ENCODE measurements at places on chromosomes 1 and 21.

DNA sequence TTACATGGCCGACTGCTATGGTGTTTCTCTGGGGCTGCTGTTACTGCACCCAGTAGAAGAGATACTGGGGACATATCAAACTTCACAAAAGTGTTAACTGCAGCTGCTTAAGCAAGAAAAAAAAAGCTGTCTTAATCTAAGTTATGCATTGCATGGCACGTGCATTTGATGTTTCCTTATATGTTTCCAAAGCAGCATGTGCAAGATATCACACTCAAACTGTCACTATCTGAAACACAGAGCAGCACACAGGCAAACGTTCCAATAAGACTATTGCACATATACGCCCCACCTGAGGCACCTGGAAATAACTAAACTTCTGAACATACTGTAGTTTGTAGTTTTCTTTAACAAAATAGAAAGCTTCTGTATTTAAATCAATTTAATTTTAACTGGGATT is 671.4 kb upstream of the ADGRL2 start:
- no peak for DNase-seq

DNA sequence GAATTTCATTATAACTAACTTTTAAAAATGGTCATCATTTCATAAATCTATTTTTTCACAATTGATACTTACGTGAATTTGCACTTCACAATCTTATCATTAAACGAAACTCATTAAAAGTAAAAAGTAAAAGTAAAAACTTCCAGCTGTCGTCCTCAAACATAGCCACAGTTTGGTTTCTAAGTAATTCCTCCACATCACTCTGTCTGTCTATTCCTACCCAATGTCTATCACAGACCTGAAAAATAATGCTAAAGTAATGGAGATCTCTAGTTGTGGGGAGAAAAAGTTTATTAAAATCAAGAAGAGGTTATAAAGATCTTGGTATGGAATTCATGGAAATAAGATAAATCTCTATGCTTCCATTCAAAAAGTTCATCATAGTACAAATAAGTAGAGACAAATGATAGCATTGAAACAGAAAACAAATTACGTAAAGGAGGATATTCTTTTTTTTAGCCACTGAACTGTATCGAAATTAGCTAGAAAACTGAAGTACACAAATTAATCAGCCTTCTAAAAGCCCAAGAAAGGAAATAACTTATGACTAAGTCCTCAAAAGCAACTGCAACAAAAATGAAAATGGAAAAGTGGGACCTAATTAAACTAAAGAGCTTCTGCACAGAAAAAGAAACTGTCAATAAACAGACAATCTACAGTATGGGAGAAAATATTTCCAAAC is 148.6 kb downstream of the TIAM1 start:
- DNase-seq = no peak

- no peak for DNase-seq
These were observed 23.1 kb downstream of the VASH2 start for GRCh38 chr1:212973426-212973825.

- DNase-seq = peak; percentile 2
These were observed 59.2 kb upstream of the ACTRT2 start for GRCh38 chr1:2962061-2962460.

GRCh38 chr1:107105914-107106313 is 34.9 kb upstream of the NTNG1 start:
- DNase-seq = no peak

DNA sequence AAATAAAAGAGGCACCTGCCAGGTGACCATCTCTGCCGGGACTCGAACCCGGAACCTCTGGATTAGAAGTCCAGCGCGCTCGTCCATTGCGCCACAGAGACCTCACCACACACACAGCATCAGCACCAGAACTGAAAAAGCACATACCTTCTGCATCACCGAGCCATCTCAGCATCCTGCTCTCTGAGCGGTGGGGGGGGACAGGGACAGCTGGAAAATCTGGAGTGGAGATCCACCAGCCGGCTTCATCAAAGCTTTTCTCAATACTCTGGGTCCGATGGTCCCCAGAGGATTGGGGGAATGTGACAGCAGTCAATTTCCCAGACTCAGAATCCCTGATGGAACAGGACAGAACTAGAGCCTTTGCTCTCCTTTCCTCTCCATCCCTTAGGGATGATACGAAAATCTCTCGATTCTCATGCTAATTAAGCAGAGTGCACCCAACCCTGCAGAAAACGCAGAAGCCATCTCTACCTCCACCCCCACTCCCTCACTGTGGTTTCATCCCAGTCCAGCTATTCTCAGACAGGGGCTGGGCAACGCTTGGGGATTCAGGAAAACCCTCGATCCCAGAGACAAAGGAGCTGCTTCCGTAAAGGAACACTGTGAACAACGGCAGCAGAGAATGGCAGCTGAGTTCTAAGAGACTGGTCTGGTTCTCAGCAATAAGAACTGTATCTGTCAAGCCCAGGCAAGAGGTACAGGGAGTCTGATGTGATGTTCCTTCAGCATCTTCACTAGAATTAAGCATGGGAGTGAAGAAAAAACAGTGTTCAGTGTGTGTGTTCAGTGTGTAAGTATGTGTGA is 29.6 kb upstream of the CADM3 start:
- DNase-seq = no peak

DNA sequence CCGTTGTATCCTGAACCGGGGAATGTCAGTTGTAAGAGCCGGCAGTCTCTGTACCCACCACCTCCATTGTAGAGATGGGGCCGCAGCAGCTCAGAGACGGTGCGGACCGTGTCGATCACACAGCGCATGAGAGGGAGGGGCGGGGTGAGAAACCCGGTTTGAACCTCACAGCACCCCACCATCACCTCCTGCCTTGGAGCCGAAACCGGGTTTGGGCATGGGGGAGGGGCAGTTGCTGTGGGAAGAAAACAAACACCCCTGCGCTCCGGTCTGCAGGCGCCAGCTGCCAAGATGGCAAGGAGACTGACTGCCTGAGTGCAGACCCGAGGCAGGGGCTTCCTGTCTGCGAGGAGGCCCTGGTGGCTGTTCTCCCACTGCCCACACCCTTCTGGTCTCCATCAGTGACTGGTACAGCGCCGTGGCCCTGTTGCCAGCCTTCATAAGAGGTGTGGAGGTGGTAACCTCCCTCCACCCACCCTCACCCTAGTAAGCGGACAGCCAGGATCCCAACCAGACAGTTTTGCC is 69.2 kb upstream of the SSBP3 start:
- no peak for DNase-seq

- no peak for DNase-seq
These were observed 31.4 kb downstream of the RHBG start for GRCh38 chr1:156400191-156400935.

DNA sequence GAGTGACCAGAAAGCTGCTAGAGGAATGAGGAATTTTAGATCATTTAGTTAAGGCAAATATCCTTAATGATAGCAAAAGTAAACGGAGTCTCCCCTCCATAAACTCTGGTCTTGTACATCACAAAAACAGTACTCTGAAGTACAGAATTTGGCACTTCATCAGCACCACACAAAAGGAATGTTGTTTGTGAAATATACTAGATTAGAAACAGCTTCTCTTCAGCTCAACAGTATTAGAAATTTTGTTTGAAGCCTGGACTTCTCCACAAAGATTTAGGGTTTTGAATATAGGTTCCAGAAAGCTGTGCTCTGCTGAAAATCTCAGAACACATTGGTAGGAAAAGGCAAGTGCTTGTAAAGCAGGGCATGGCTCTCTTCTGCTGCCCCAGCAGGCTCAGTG is 135.1 kb upstream of the PTGFR start:
- no peak for DNase-seq

- no peak for DNase-seq
These were observed 15.6 kb upstream of the TACSTD2 start for GRCh38 chr1:58592522-58593134.

- DNase-seq = no peak
These were observed 128.5 kb upstream of the RRP15 start for GRCh38 chr1:218156595-218156994.

- no peak for DNase-seq
These were observed 837 bp downstream of the UBASH3A start for GRCh38 chr21:42404539-42404938.

DNA sequence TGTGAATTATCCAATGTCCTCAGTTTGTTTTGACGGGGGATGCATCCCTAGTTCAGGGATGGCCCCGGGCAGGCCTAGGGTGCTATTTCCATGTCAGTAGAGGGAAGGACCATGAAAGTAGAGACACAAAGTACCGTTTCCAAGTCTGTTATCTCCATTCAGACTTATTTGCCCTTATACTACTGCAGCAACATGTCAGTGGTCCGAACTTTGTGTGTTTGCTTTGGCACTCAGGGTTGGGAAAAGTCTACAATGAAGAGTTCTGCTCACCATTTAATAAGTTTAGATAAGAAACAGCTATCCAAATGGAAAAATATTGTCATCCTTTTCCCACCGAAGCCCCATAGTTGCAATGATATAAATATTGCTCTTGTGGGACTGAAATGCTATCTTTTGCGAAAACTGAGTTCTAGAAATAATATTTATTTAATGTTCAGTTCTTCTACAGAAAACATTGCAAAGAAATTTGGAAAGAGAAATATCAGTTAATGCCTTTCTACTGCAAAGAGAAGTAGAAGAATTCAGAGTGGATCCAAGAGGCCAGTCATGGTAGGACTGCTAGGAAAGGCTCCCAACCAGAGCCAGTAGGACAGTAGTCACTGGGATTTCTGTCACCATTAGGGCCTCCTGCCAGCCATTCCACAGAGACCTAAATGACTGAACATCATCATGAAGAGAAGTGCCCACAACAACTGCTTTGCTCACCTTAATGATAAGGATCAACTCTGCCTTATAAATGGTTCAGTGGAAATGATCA is 11.5 kb upstream of the AGT start:
- DNase-seq = no peak

GRCh38 chr1:35470977-35471613 is 86.1 kb downstream of the KIAA0319L start:
- DNase-seq = no peak

DNA sequence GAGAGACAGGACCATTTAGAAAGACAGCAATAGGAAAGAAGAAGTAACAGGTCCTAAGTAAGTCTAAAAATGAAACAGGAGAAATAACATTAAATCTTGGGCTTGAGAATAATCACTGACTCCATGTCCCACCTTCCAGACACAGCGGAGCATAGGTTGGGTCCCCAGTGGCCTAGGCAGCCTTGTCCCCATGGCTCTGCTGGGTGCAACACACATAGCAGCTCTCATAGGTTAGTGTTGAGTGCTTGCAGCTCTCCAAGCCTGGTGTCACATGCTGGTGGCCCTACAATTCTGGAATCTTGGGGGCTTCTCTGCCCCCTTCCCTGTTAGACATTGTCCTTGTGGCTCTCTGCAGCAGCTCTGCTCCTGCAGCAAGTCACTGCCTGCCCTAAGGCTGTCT is 952.8 kb upstream of the ADGRL2 start:
- no peak for DNase-seq

- DNase-seq = no peak
These were observed 56.0 kb upstream of the ABCG1 start for GRCh38 chr21:42162831-42163510.

- no peak for DNase-seq
These were observed 27.1 kb upstream of the HAO2 start for GRCh38 chr1:119341372-119341947.

GRCh38 chr1:173161510-173162221 is 45.5 kb downstream of the TNFSF4 start:
- DNase-seq = no peak

GRCh38 chr1:204081791-204082513 is 9.0 kb downstream of the SOX13 start:
- DNase-seq = no peak

DNA sequence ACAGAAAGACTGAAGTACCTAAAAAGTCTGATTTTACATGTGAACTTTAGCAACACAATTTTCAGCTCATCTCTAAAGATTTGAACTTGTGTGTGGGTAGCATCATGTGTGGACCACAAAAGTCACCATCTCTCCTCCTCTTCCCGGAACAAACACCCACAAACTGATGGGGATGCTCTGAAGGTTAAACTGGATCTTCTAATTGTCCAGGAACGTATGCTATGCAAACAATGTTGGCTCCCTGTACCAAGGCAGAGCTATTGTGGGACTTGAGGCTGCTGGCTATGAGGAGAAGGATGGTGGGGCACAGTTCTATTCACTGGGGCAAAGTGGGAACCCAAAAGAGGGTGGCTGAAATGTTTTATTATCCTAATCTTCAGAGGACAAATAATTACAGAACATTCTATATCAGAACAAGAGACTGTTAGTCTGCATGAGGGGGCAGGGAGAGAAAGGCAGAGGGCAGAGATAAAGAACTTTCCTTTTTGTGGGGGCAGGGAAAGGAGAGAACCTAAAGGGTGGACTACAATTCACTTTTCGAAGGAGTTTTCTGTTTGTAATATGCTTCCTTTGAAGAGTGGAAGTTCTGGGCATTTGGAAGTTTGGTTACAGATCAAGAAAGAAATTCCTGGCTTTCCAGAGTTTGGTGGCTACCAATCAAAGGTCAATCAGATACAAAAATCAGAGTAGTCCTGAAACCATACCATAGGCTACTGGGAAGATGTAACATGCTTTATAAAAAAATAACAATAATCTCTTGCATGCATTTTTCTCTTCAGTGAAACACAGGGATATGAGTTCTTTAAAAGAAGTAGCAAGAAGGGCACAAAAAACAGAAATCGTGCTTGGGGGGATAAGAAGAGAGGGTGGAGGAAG is 62.9 kb downstream of the GADD45A start:
- no peak for DNase-seq

- DNase-seq = no peak
These were observed 55.2 kb downstream of the PUM1 start for GRCh38 chr1:31010086-31010989.

DNA sequence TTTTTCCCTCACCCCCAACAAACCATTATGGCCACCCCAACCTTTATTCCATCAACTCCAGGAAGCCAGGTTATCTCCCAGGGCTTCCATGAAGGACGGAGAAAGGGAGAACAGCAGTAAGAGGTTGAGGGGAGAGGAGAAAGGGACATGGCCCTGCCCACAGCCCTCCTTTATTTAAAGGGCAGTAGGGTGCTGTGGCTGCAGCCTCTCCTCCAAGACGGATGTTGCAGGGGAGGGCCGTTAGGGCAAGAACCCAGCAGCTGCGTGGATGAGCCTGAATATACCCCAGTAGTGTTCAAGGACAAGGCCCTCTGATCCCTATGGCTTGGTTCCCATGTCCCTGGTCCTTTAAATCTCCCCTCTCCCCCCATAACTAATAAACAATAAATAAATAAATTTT is 5.9 kb downstream of the RXFP4 start:
- no peak for DNase-seq

DNA sequence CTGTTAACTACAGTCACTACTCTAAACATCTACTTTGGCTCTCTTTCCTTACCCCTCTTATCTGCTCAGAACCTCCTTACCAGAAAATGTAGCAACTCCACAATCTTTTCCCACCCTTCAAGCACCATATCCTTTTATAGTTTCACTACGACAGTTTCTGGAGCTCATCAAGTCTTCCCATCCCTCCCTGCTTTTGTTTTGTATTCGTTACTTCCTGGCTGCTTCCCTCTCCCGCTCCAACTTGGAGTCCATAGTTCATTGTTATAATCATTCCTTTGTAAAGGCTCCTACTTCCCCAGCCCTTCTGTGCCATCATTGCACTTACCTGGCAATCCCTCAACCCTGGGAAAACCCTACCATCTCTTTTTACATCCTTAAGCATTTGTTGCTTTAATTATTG is 18.0 kb downstream of the MPZL1 start:
- no peak for DNase-seq

- no peak for DNase-seq
These were observed 10.1 kb downstream of the EXTL1 start for GRCh38 chr1:26031611-26032220.

- DNase-seq = no peak
These were observed 40.4 kb upstream of the GADD45A start for GRCh38 chr1:67644566-67644965.
